Activated CD4-positive, alpha-beta T cell treated with anti-CD3 and anti-CD28 coated beads for 4 hours (primary cell): ENCODE measurements at places on chromosomes 5 and 9.

GRCh38 chr5:37777432-37778130 lies 62.3 kb downstream of the GDNF start:
- no peak for DNase-seq

GRCh38 chr5:67971223-67971830 lies 244.2 kb upstream of the PIK3R1 start:
- no peak for DNase-seq

- no peak for DNase-seq
These were observed 61.3 kb downstream of the MAT2B start for GRCh38 chr5:163566678-163567077.

DNA sequence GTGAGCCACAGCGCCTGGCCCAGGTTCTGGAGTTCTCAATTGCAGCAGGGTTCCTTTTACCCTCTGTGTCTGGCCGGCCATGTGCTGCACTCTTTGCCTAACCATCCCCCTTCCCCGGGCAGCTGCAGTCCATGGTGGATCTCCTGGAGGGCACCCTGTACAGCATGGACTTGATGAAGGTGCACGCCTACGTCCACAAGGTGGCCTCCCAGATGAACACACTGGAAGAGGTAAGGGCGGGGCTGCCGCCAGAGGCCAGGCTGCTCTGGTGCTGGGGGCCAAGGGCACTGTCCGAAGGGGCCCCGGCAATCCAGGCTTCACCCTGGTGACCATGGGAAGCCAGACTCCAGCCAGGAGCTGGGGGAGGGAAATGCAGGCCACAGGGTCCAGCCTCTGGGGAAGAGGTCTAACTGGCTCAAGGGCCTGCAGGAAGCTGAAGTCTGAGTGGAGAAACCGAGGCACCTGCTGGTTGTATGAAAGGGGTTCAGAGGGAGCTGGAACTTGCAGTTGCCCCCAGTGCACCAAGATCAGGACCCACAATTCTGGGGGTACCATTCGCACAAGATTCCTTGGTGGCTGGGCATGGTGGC lies 18.1 kb downstream of the OLFML2A start:
- no peak for DNase-seq

- DNase-seq, result no peak
These were observed 74.1 kb upstream of the SYK start for GRCh38 chr9:90727488-90727887.

DNA sequence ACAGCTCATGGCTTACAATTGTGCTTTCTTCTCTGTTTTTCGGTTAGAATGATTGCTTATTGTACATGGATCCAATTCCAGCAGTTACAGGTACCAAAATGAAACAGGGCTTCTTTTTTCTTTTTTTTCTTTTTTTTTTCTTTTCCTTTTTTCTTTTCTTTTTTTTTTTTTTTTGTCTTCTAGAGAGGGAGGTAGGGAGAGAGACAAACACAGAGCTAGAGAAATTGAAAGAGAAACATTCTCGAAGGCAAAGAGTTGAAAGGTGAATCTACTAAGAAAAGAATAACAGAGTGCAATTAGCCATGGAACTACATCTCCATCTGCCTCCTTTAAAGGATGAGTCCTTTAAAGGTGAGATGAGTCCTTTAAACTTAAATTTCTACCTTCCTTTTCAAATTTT lies 1.0 kb upstream of the EDIL3 start:
- DNase-seq, result no peak

GRCh38 chr9:79779901-79780300 lies 208.1 kb downstream of the TLE4 start:
- DNase-seq, result no peak

GRCh38 chr9:631596-631995 lies 209.9 kb upstream of the DMRT1 start:
- DNase-seq, result no peak

GRCh38 chr5:107518616-107519015 lies 152.1 kb downstream of the EFNA5 start:
- DNase-seq, result no peak

GRCh38 chr5:91403438-91403837 lies 20.3 kb upstream of the ARRDC3 start:
- no peak for DNase-seq

GRCh38 chr5:160641405-160641804 lies 210.6 kb downstream of the ATP10B start:
- no peak for DNase-seq

DNA sequence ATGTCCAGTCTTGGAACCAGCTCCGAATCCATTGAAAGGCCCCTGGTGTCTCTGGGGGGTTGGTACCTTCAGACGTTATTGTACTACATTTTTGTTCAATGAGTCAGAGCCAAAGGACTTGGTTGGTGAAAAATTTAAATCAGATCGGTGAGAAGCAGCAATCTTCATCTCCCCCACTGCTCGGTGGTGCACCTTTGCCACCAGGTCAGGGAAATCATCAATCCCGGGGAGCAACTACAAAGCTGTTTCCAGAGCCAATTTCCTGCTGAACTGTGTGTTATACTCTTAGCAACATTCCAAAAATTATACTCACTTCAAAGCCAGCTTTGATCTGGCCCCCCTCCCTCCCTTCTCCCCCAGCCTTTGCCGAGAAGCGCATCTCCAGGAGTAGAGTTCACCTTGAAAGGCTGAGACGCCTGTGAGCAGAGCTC lies 375.2 kb upstream of the WWC1 start:
- no peak for DNase-seq

GRCh38 chr5:172642486-172642885 lies 1.4 kb downstream of the NEURL1B start:
- DNase-seq, result no peak

DNA sequence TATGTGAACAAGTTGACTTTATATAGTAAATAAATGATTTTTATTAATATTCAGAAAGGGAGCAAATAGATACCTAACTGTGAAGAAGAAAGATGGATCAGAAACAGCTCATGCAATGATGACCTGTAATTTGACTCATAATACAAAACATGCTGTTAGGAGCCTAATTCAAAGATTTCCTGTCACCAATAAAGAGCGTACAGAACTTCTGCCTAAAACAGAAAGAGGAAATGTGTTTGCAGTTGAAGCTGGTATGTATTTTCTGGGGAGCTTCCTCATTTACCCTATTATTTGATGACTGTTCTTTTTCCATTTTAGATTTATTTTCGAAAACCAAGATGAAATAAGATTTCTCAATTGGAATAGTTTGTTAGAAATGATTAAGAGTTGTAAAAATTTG lies 11.4 kb downstream of the YTHDC2 start:
- no peak for DNase-seq

GRCh38 chr5:140116716-140117115 lies 2.8 kb downstream of the PURA start:
- no peak for DNase-seq

DNA sequence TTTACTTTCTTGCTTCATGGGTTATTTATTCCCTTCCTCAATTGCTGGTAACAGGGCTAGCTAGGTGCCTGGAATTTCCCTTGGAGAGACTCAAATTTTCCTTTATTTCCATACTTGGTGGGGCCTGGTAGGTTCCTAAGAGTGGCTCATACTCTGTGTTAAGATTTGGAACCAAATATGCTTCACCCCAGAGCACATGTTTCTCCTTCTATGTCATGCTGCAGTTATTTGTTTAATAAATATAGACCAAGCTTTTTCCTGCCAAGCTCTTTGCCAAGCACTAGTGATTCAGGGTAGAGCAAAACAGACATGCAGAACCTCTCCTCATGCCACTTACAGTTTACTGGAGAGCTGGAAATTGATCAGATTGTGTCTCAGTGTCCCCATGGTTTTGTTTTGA lies 290.3 kb upstream of the SGCD start:
- no peak for DNase-seq
